Stimulated activated CD4-positive, alpha-beta T cell treated with anti-CD3 and anti-CD28 coated beads, TNF-alpha, amount 100 ng/mL, for 4 hours (primary cell): ENCODE measurements at places on chromosomes 6 and 20.

DNA sequence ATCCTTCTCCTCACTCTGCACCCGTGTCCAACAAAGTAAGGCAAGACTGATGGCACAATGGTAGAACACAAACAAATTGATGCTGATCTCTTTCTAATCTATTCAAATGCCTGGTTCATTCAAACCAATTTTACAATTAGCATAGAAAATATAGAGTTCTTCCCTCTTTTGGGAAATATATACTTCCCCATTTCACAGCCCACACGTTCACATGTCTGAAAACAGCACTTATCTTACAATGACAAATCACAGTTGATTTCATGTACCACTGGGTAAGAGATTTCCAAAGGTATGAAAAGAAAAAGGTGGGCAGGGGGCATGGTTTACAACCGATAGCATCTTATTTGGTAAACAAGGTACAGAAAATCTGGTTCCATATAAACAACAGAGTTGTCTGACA, 137.6 kb downstream of the RNGTT start:
- no peak for DNase-seq

DNA sequence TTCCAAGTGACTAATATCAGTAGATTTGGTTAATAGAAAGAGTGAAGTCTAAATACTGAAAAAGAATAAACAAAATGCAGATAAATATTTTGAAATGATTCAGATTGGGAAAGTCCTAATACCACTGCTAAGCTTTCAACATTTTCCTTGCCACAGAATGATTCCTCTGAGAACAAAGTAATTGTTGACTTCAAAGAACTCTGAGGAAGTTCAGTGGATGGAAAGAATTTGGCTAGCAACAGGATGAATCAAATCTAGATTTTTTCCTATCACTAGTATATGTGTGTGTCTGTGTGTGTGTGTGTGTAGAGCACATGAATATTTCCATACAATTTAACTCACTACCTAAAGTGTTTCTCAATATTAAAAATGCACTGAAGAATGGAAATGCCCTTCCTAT, 107.9 kb upstream of the PREP start:
- no peak for DNase-seq

DNA sequence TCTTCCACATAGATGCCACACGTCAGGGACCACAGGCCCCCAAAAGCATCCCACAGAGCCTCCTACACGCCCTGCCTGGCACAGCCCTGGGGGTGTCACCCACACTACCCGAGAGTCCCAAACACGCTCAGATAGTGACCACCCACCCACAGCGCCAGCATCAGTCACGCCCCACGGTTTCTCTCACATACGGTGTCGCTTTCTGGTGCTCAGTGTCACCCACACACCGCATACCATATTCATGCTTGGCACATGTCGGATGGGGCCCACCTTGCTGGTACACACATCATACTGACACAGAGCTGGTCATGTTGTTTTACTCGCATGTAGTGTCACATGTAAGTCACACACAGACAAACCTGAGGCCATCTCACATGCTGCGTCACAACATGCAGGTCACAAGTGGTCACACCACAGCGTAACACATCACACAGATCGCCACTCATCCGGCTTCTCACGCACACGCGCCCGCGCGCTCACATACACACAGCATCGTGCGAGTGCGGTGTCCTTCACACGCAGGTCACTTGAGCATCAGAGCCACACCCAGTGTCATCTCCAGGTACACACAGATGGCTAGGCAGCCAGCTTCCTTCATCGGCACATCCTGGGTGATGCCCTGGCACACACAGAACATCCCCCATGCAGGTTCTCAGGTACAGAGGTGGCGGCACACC, 3.4 kb downstream of the TEAD3 start:
- DNase-seq, result no peak

DNA sequence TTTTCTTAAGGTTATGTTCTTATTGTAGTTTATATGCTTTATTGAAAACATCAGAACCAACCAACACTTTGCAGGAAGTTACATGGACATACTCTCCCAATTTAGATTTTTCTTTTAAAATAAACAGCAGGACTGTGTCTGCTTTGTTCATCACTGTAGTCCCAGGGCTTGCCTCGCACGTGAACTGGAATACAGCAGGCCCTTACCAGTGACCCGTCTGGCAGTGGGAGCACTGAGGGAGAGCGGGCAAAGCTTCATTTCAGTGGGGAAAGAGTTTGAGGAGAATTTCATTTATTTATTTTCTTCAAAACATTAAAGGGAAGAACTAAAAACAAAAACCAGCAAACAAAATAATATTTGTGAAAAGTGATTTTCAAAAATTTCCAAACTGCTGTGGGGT, 230.8 kb downstream of the PAX1 start:
- no peak for DNase-seq

GRCh38 chr20:58090161-58090560, 138.3 kb downstream of the ANKRD60 start:
- DNase-seq, result no peak

- DNase-seq, result no peak
Measured at GRCh38 chr20:20491784-20492264, 123.9 kb downstream of the INSM1 start.
